ENCODE measurements at places on chromosomes 6 and 20.

- DNase-seq = no peak
Observed at GRCh38 chr6:3549314-3549940, 92.6 kb upstream of the SLC22A23 start.

GRCh38 chr20:56411759-56412472 is at the start of gene CASS4:
Gene CASS4, plus strand, starts transcription at chr20:56412260. Its CDS starts 199 bp downstream, at chr20:56412459.
- DNase-seq = no peak

- no peak for DNase-seq
Observed at GRCh38 chr6:41656002-41656691, 17.9 kb downstream of the MDFI start.

GRCh38 chr6:26299286-26300042 is 65.5 kb upstream of the BTN3A2 start:
- DNase-seq = no peak

DNA sequence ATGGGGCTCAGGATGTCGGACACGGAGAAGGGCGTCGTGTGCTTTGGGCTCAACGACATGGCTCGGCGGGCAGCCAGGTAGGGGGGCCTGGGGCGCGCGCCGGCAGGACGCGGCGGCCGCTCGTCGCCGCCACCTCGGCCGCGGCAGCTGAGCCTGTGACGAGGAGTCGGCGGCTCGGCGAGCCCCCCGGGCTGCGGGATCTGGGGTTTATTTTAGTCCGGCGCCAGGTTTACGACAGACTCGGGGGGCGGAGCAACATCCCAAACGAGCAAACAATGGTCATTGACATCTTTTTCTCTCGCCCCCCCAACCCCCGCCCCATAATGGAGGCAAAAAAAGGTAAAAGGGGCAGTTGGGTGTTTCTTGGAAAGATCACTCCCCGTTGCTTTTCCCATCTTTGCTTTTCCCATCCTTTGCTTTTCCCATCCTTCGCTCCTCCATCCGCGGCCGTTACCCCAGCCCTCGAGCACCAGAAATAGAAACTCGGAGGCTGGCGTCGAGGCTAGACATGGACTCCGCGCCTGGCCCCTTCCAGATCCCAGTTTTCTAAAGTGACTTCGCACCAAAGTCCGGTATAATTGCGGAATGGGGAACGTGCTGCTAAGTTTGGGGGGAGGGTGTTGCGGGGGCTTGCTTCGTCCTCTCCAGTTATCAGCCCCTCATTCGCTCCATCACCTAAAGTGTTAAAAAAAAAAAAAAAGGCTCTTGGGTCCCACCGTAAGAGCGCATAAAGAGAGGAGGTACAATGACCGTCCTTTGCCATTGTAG is at the start of gene NKX2-4:
NKX2-4 (minus strand) TSS at position 186 of the 768 bp plus-strand sequence; CDS start at position 59, 127 bp downstream.
- no peak for DNase-seq

- no peak for DNase-seq
Observed at GRCh38 chr20:8401556-8401955, 269.5 kb downstream of the PLCB1 start.

DNA sequence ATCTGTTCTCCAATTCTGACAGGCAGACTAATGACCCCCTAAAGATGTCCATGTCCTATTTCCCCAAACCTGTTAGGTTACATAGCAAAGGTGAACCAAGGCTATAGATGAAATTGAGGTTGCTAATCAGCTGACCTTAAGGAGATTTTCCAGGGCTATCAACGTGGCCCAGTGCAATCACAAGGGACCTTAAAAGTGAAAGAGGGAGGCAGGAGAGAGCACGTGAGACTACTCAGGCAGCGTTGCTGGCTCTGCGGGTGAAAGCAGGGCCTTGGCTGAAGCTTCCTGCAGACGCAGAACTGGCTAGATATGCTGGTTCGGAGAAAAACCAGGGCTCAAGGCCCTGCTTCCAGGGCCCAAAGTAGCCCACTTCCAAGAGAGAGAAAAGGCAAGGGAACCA is 78.7 kb downstream of the NCOA7 start:
- DNase-seq = no peak

- no peak for DNase-seq
Observed at GRCh38 chr6:128759447-128759846, 123.5 kb upstream of the LAMA2 start.

GRCh38 chr20:62433658-62434497 is 6.5 kb upstream of the RBBP8NL start:
- DNase-seq = no peak

- DNase-seq = no peak
Observed at GRCh38 chr20:23150304-23151007, 64.3 kb upstream of the CD93 start.

- DNase-seq = no peak
Observed at GRCh38 chr6:162726947-162727321, 632 bp downstream of the PRKN start.

- peak; percentile 86 for DNase-seq
Observed at GRCh38 chr6:117602151-117602898, at the start of gene GOPC. Gene GOPC, minus strand, starts transcription at chr6:117602511. Its CDS starts 223 bp downstream, at chr6:117602288.

GRCh38 chr20:64142590-64142989 is 21.7 kb upstream of the MYT1 start:
- DNase-seq = no peak

DNA sequence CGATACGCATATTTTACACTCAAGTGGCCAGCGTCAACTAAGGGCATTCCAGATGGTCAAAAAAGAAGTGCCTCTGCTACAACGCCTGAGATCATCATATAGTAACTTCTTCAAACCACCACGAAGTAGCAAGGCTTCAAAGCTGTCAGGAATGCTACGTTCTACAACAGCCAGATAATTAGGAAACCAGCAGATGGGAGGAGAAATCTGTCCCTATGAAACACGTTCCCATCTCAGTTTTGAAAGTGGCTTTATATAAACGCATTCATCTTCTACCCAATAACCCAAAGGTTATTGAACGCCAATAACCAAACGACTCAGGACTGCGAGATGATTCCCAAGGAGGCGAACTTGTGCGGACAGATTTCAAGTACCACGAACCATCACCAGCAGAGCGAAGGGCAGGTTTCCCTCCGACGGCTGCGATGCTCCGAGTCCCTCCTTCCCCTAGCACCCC is 1.2 kb downstream of the ABHD12 start:
- no peak for DNase-seq

DNA sequence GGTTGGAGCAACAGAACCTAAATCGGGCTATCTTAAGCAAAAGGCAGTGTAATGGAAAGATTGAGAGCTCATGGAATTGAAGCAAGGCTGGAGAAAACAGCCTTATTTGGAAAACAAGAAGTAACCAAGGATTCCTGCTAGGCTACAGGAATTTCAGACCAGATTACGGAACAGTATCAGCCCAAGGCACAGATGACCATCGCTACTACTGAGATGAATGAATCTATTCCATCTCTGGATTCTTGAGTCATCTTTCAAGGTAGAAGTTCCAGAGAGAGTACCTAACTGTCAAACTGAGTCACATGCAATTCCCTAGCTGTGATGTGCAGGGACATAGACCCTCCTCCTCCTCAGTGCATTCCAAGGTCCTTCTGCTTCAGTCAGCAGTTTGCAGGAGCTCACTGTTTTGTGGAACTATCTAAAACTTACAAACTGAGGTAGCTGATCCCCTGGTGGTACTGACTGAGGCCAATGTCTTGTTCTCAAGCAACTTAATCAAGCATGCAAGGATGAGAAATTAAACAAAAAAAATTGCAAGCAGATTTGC is 62.0 kb upstream of the SMLR1 start:
- DNase-seq = no peak

GRCh38 chr6:148453906-148454305 is 111.3 kb downstream of the SASH1 start:
- no peak for DNase-seq

DNA sequence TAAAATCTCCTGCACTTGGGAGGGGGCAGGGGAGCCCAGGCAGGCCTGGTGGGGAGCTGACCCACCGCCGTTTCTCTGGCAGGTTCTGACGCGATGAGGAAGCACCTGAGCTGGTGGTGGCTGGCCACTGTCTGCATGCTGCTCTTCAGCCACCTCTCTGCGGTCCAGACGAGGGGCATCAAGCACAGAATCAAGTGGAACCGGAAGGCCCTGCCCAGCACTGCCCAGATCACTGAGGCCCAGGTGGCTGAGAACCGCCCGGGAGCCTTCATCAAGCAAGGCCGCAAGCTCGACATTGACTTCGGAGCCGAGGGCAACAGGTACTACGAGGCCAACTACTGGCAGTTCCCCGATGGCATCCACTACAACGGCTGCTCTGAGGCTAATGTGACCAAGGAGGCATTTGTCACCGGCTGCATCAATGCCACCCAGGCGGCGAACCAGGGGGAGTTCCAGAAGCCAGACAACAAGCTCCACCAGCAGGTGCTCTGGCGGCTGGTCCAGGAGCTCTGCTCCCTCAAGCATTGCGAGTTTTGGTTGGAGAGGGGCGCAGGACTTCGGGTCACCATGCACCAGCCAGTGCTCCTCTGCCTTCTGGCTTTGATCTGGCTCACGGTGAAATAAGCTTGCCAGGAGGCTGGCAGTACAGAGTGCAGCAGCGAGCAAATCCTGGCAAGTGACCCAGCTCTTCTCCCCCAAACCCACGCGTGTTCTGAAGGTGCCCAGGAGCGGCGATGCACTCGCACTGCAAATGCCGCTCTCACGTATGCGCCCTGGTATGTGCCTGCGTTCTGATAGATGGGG is 3.0 kb downstream of the PRND start:
- no peak for DNase-seq

- no peak for DNase-seq
Observed at GRCh38 chr6:53139841-53140413, 8.7 kb downstream of the GCM1 start.

GRCh38 chr6:164356814-164357213 is 942.3 kb downstream of the QKI start:
- DNase-seq = no peak

GRCh38 chr6:89134723-89135122 is 11.1 kb upstream of the PM20D2 start:
- DNase-seq = no peak

- no peak for DNase-seq
Observed at GRCh38 chr6:145601397-145601796, 133.9 kb downstream of the EPM2A start.

DNA sequence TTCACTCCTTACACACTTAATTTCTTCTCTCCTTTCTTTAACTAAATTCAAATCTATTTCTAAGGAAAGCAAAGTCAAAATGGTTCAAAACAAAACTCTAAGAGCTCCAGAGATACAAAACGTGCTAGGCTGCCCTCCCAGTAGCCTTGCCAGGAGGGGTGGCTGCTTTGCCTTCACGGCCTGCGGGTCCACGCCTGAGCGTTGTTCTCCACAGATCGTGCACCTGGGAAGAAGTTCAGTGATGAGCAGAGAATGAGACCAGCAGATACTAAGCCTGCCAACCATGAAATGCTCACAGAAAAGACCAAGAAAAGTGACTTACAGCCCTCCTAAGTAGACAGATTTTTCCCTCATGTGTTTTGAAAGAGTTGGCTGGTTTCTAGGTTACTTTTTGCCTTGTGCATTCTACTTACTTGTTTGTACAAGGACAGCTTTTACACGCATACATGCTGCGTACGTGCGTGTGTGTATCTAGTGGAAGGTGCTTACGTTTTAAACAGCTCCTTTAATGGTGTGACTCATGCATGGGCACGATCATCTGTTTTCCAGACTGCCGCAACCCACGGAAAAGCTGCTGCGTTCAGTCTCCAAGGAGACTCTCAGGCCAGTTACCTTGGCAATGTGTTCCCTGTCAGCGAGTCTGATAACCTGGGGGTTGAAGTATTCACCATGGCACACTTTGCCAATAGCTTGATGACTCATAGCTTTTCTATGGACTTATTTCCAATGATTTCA is 32.4 kb upstream of the PBOV1 start:
- no peak for DNase-seq

GRCh38 chr20:32302507-32302872 is 25.0 kb downstream of the KIF3B start:
- no peak for DNase-seq

- no peak for DNase-seq
Observed at GRCh38 chr6:28985462-28986164, 19.5 kb downstream of the ZNF311 start.

GRCh38 chr6:43848671-43849391 is 78.8 kb downstream of the VEGFA start:
- no peak for DNase-seq

DNA sequence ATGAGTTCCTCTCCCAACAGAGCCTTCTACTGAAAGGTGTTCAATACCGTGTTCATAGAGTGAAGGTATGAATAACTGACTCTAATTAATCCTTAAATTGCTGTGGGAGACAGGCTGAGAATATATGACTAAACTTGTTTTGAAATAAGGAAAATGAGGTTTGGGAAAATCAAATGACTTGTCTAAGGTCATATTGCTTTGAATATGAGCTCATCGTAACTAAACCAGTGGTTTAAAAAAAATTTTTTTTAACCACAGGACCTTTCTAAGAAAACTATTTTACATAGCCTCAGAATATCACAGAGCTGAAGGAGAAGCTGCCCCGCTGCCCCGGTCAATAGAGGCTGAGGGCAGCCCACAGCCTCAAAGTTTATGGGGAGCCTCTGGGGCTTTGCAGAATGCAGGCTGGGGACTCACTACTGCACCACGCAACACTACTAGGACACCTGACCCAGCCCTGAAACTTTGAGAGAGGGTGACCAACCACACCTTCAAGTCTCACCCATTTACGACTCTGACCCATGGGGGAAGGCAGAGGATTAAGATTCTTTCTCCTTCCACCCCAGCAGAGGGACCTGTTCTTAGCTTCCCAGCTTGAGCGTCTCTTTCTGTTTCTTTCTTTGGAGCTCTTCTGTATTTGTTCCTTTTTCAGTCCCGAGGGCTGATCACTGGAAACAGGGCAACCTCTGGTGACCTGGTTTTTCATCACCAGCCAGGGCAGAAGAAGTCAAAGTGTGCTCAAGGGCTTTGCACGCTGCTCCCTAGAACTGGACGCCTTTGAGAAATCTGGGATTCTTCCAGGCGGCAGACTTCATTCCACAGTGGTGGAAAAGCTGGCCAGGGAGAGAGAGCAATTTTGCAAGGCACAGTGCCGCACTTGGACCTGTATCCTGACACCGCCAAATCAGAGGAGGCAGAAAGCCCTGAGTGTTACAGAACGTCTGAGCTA is 220.2 kb downstream of the ATXN1 start:
- no peak for DNase-seq

DNA sequence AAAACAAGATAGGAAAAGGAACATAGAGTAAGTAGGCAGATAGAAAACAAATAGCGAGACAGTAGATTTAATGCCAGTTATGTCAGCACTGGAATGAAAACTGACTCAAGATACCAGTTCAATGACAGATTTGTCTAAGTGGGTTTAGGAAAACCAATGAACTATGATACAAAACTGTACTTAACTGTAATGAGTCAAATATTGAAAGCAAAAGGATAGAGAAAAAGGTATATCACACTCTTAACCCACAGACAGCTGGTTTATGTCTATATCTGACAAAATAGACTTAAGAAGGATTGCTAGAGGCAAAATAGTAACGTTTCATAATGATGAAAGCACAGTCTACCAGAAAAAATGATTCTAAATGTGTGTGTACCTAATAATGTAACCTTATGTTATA is 38.2 kb downstream of the ATRN start:
- DNase-seq = no peak

GRCh38 chr20:8875586-8875985 is 193.3 kb upstream of the PLCB4 start:
- no peak for DNase-seq

GRCh38 chr6:123841067-123841896 is 37.6 kb downstream of the NKAIN2 start:
- no peak for DNase-seq

- no peak for DNase-seq
Observed at GRCh38 chr6:44084231-44085014, 42.8 kb downstream of the MRPL14 start.

Measured in esophagus squamous epithelium (tissue), 5 donors.